Activated CD8-positive, alpha-beta memory T cell treated with anti-CD3 and anti-CD28 coated beads, Interleukin-2, amount 10 ng/mL, durations not matched to agents 7 days and 5 days (primary cell): ENCODE measurements at places on chromosomes 7 and 10.
A peak's percentile ranks its signal among the peaks of the same experiment; 100 is the strongest.

- H3K4me3 ChIP-seq, result no peak overlapping the region
- peaks cover 48% of the 10 kb centered on the region for H3K36me3 ChIP-seq
- peaks cover 29% of the 10 kb centered on the region for H3K4me1 ChIP-seq
- DNase-seq, result no peak
Measured at GRCh38 chr7:98993024-98993897, 114.9 kb downstream of the TRRAP start.

DNA sequence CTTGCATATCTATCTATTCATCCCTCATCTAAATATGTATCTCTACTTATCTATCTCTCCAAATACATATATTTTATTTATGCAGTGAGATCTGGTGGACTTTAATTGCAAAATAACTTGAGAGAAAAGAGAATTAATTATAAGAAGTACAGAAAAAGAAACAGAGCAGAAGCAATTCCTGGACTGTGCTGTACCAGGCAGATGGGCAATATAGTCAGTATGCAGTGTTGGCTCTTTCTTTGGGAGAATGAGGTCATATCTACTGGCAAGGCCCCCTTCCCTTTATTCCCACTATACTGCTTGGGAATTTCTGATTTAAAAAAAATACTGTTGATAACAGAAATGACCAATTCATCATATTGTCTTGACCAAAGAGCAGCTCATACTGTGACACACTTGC is 49.0 kb upstream of the TOMM7 start:
- DNase-seq, result no peak
- H3K36me3 ChIP-seq, result peaks cover 6% of the 10 kb centered on the region
- no peak overlapping the region for H3K4me3 ChIP-seq
- no peak overlapping the region for H3K27ac ChIP-seq
- H3K27me3 ChIP-seq, result peaks cover 2% of the 10 kb centered on the region
- H3K4me1 ChIP-seq, result peaks cover 11% of the 10 kb centered on the region

DNA sequence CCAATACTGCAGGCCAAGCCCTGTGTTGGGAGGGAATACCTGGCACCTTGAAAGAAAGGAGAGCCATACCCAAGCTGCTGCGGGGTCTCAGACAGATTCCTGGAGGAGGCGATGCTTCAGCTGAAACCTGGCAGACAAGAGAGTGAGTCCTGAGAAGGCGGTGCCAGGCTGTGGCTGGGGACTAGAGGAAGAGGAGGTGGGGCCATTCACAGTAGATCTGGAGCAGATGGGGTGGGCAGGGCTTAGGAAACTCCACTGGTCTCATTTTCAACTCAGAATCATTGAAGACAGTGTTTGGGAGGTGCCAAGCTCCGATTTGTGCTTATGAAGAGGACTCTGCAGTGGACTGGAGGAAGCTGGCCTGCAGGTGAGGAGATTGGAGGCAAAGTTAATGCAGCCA is 236.3 kb upstream of the MKI67 start:
- no peaks in the 10 kb centered on the region for H3K4me1 ChIP-seq
- DNase-seq, result no peak
- H3K4me3 ChIP-seq, result no peak overlapping the region
- H3K27me3 ChIP-seq, result peaks cover 5% of the 10 kb centered on the region
- H3K27ac ChIP-seq, result no peak overlapping the region
- no peaks in the 10 kb centered on the region for H3K36me3 ChIP-seq

DNA sequence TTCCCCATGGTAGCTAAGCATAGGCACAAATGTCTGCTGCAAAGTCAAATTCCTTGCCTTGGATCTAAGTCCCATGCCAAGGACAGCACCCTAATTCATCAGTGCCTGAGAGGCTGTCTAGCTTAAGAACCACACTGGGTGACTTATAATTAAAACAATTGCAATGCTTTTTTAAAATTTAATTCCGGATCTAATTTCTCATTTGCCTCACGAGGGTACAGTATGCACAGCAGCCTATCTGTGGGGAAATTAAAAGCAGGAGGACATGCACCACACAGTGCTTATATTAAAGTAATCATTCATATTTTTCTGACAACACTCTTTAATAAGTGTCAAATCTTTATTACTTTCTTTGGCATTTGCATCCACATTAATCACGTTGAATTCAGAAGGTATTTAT is 378.8 kb downstream of the GPAM start:
- no peak overlapping the region for H3K4me3 ChIP-seq
- H3K4me1 ChIP-seq, result no peaks in the 10 kb centered on the region
- H3K27me3 ChIP-seq, result no peaks in the 10 kb centered on the region
- H3K27ac ChIP-seq, result no peak overlapping the region
- no peaks in the 10 kb centered on the region for H3K36me3 ChIP-seq
- no peak for DNase-seq

GRCh38 chr7:86504229-86504628 is 139.5 kb upstream of the GRM3 start:
- H3K4me1 ChIP-seq, result no peaks in the 10 kb centered on the region
- H3K27me3 ChIP-seq, result no peaks in the 10 kb centered on the region
- no peak overlapping the region for H3K27ac ChIP-seq
- H3K4me3 ChIP-seq, result no peak overlapping the region

DNA sequence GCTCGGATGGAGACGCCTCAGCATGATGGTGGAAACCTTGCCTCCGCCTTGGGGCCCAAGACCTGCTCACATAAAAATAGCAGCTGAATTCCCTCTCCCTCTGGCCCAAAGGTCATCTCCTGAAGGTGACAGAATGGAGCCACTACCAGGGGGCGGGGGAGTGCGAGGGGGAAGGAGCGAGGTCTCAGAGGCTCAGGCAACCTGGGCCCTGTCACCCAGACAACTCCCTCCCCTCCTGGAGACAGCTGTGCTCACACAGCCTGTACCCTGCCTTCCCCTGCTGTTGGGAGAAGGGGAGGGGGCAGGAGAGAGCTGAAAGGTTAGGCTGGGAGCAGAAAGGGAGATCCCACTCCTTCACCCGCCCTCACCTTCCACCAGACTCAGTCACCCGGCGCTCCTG is 173.0 kb upstream of the RHEB start:
- H3K4me3 ChIP-seq, result no peak overlapping the region
- H3K36me3 ChIP-seq, result no peaks in the 10 kb centered on the region
- no peak for DNase-seq

DNA sequence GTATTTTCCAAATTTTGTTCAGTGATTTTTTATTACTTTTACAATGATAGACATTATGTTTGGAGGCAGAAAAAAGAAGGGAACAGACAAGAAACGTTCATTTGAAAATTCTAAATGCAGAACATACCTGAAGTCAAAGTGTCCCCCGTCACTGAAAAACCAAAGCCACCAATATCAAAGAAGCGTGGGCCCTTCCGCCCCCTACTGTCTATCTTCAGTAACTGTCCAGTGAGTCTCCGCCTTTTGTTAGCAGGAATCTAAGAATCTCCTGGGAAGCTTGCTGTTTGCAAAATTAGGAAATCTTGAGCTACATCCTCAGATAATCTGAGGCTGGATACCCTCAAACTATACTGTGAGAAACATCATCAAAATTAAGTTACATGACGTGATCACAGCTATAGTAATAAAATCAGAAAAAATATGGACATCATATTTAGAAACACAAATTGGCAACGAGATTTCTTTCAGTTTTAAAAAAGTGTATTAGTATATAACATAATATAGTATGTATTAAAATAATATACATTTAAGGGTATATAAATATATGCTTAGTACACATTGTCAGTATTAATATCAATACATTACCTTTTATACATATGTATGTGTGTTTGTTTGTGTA is 169.3 kb upstream of the AKR1E2 start:
- H3K36me3 ChIP-seq, result no peaks in the 10 kb centered on the region
- H3K27me3 ChIP-seq, result peaks cover 21% of the 10 kb centered on the region
- H3K27ac ChIP-seq, result no peak overlapping the region
- peaks cover 11% of the 10 kb centered on the region for H3K4me1 ChIP-seq
- DNase-seq, result peak; percentile 54
- H3K4me3 ChIP-seq, result no peak overlapping the region

- no peak overlapping the region for H3K4me3 ChIP-seq
- no peak for DNase-seq
- H3K27ac ChIP-seq, result no peak overlapping the region
Measured at GRCh38 chr10:13366891-13367290, 18.8 kb upstream of the SEPHS1 start.

- no peaks in the 10 kb centered on the region for H3K27me3 ChIP-seq
- peaks cover 41% of the 10 kb centered on the region for H3K36me3 ChIP-seq
- DNase-seq, result no peak
- H3K27ac ChIP-seq, result no peak overlapping the region
Measured at GRCh38 chr7:135645296-135645904, 16.9 kb upstream of the STMP1 start.

GRCh38 chr10:60937784-60938654 is 6.0 kb downstream of the RHOBTB1 start:
- H3K27me3 ChIP-seq, result peaks cover 39% of the 10 kb centered on the region
- H3K4me1 ChIP-seq, result peaks cover 4% of the 10 kb centered on the region
- no peaks in the 10 kb centered on the region for H3K36me3 ChIP-seq
- H3K27ac ChIP-seq, result no peak overlapping the region
- no peak for DNase-seq

GRCh38 chr10:1203704-1204103 is 147.5 kb downstream of the WDR37 start:
- H3K36me3 ChIP-seq, result no peaks in the 10 kb centered on the region
- no peak overlapping the region for H3K4me3 ChIP-seq
- no peaks in the 10 kb centered on the region for H3K27me3 ChIP-seq
- H3K27ac ChIP-seq, result no peak overlapping the region
- H3K4me1 ChIP-seq, result no peaks in the 10 kb centered on the region
